ENCODE measurements at places on chromosomes 11 and 22. TPM values are rescaled to one million over a fixed set of nuclear protein-coding genes. Genes with fewer than 3 reads are reported as not detected.

DNA sequence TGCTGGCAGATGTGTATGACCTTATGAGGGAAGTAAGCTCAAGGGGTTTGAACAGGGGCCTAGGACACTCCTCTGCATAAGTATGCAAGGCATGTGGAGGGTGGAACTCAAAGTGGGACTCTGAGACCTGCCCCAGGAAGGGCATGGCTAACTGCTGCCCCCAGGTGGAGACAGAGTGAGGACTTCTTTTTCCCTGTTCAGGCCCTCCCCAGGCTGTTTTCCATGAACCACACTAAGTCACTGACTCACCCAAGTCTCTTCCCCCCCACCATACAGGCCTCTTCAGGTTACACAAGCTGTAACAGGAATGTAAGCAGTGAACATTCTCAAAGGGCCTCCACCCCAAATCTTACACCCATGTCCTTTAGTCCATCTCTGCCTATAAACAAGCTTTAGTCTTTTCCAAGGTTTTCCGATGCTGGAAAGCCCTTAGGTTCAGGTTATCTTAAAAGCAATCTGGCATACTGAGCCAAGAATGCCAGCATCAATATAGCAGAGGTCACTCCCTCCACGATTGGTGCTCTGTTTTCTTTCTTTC, 13.1 kb downstream of the EEF1G start:
- H3K27ac ChIP-seq: peak overlapping the region; percentile 95
- H3K4me3 ChIP-seq: peak overlapping the region; percentile 37
- peaks cover 62% of the 10 kb centered on the region for H3K4me1 ChIP-seq
- DNase-seq: peak; percentile 98
- H3K27me3 ChIP-seq: no peaks in the 10 kb centered on the region

The OR4D5 gene
- not detected for total RNA-seq

DNA sequence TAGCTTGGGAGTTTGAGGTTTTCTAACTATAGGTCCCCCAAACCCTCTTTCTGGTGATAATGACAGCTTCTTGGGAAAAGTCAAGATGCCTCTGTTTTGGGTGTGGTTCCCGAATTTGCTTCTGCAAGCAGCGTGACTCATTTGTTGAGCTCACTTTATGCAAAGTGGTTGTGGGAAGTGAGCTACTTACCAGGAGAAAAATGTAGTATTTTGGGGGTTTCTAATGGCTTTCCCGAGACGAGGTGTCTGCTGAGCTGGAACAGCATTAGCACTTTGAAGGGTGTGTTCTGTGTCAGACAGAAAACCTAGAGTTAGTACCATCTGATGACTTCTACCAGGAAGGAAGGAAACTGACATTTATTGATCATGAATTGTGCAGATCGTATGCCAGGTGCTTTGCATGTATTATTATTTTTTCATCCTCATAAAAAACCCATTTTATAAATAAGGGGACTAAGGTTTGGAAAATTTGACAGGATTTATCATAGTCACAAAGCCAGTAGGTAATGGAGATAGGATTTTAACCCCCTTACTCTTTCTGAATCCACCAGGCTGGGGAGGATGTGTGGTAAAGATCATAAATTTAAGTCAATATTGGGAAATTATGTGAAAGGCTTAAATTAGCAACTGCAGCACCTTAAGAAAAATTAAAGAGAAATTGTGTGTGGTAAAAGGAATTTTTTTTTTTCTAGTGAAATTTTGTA, 108.8 kb upstream of the CD44 start:
- H3K4me1 ChIP-seq: no peaks in the 10 kb centered on the region
- no peak overlapping the region for H3K27ac ChIP-seq
- H3K27me3 ChIP-seq: no peaks in the 10 kb centered on the region
- no peak overlapping the region for H3K4me3 ChIP-seq
- peak; percentile 20 for DNase-seq
- no peaks in the 10 kb centered on the region for H3K36me3 ChIP-seq

The PPARA gene
- total RNA-seq: 12.6 TPM

The TBX1 gene
- total RNA-seq: 0.23 TPM

The RASSF7 gene
- 59.1 TPM for total RNA-seq

GRCh38 chr11:19344661-19345518, 104.1 kb upstream of the E2F8 start:
- peak; percentile 90 for DNase-seq
- no peaks in the 10 kb centered on the region for H3K36me3 ChIP-seq
- H3K27ac ChIP-seq: no peak overlapping the region

The HBD gene
- not detected for total RNA-seq

- H3K27me3 ChIP-seq: no peaks in the 10 kb centered on the region
- no peaks in the 10 kb centered on the region for H3K4me1 ChIP-seq
- no peak overlapping the region for H3K4me3 ChIP-seq
- DNase-seq: no peak
- H3K27ac ChIP-seq: no peak overlapping the region
- H3K36me3 ChIP-seq: no peaks in the 10 kb centered on the region
Measured at GRCh38 chr11:12469451-12469850, 92.1 kb downstream of the PARVA start.

GRCh38 chr11:1548221-1549070, 23.6 kb downstream of the DUSP8 start:
- no peak overlapping the region for H3K27ac ChIP-seq
- H3K27me3 ChIP-seq: peaks cover 54% of the 10 kb centered on the region
- DNase-seq: peak; percentile 76
- peak overlapping the region; percentile 60 for H3K4me3 ChIP-seq

- H3K4me3 ChIP-seq: no peak overlapping the region
- no peaks in the 10 kb centered on the region for H3K36me3 ChIP-seq
- H3K4me1 ChIP-seq: peaks cover 46% of the 10 kb centered on the region
Measured at GRCh38 chr11:129208863-129209262, 16.7 kb upstream of the ARHGAP32 start.

The DAGLA gene
- total RNA-seq: 1.3 TPM

The HBB gene
- total RNA-seq: not detected

The CREB3L1 gene
- total RNA-seq: 4.5 TPM

The TTC36 gene
- 1.0 TPM for total RNA-seq

The ELF5 gene
- not detected for total RNA-seq

The TPST2 gene
- 106 TPM for total RNA-seq

- H3K36me3 ChIP-seq: no peaks in the 10 kb centered on the region
- H3K27ac ChIP-seq: no peak overlapping the region
- DNase-seq: no peak
- no peak overlapping the region for H3K4me3 ChIP-seq
- no peaks in the 10 kb centered on the region for H3K27me3 ChIP-seq
Measured at GRCh38 chr22:48438800-48439559, 1388.7 kb downstream of the BRD1 start.

The DLG2 gene
- 19.8 TPM for total RNA-seq

The OR52I2 gene
- not detected for total RNA-seq

- no peaks in the 10 kb centered on the region for H3K36me3 ChIP-seq
- DNase-seq: peak; percentile 53
- no peak overlapping the region for H3K27ac ChIP-seq
- H3K4me3 ChIP-seq: no peak overlapping the region
- no peaks in the 10 kb centered on the region for H3K27me3 ChIP-seq
- H3K4me1 ChIP-seq: no peaks in the 10 kb centered on the region
Measured at GRCh38 chr11:496834-497564, 10.0 kb downstream of the RNH1 start.

GRCh38 chr11:20172721-20173447, 12.6 kb upstream of the DBX1 start:
- no peaks in the 10 kb centered on the region for H3K36me3 ChIP-seq
- no peaks in the 10 kb centered on the region for H3K4me1 ChIP-seq
- no peak overlapping the region for H3K4me3 ChIP-seq
- no peak for DNase-seq
- no peak overlapping the region for H3K27ac ChIP-seq

GRCh38 chr11:17985517-17985916, 27.3 kb downstream of the SERGEF start:
- H3K27me3 ChIP-seq: no peaks in the 10 kb centered on the region
- H3K4me3 ChIP-seq: no peak overlapping the region
- 0 out of 2 replicates have a peak, but pooled peaks cover 8% of the 10 kb centered on the region for H3K36me3 ChIP-seq

DNA sequence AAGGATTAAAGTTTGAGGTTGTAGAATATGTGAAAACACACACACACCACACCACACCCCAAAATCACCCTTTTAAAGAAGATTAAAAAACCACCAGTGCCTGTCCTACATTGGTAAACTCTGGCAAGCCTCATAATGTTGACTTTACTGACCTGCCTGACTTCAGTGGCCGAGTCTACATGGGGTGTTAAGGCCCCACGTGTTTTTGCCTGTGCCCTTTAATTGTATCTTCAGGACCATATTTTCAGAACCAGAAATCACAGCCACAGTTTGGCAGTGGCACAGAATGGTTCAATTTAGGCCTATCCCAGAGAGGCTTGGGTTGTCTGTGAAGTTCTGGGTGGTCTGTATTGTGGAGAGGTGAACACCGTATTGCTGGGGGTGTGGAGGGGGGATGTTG, 33.4 kb downstream of the ZBTB16 start:
- H3K4me3 ChIP-seq: no peak overlapping the region
- no peaks in the 10 kb centered on the region for H3K27me3 ChIP-seq
- H3K4me1 ChIP-seq: no peaks in the 10 kb centered on the region
- no peak overlapping the region for H3K27ac ChIP-seq
- DNase-seq: no peak

- peaks cover 14% of the 10 kb centered on the region for H3K27me3 ChIP-seq
- H3K36me3 ChIP-seq: 0 out of 2 replicates have a peak, but pooled peaks cover 8% of the 10 kb centered on the region
- no peak for DNase-seq
- H3K4me1 ChIP-seq: peaks cover 6% of the 10 kb centered on the region
- no peak overlapping the region for H3K27ac ChIP-seq
Measured at GRCh38 chr11:99920956-99921355, 766.1 kb upstream of the ARHGAP42 start.

DNA sequence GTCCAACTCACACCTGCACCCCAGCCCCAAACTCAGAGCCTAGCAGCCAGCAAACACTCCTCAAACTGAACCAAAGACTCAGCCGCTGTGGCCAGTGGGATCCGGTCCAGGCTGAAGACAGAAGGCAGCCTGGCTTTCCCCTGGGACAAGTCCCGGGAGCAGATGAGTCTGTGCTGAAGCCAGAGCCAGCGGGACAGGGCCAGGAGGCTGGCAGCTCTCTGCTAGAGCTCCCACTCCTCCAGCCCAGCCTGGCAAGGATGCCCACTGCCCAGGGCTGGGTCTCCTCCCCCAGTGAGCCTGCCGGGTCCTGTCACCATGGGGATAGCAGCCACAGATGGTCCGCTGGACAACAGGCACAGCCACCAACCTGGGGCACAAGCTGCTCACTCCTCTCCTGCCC, 42.9 kb upstream of the PRR5 start:
- H3K27ac ChIP-seq: no peak overlapping the region
- no peaks in the 10 kb centered on the region for H3K36me3 ChIP-seq
- no peaks in the 10 kb centered on the region for H3K4me1 ChIP-seq
- no peak for DNase-seq

The BUD13 gene
- total RNA-seq: 24.8 TPM

The RBMXL2 gene
- total RNA-seq: not detected

- H3K27ac ChIP-seq: no peak within 1 kb of the TSS
- peak; percentile 64 for DNase-seq
- peak within 1 kb of the TSS; percentile 71 for H3K4me3 ChIP-seq
- H3K4me1 ChIP-seq: peaks cover 5% of the 10 kb centered on the region
Measured at GRCh38 chr11:65780770-65781151, at the start of gene AP5B1. AP5B1 (minus strand) TSS chr11:65780976; CDS start chr11:65780591, 385 bp downstream.

- H3K36me3 ChIP-seq: peaks cover 3% of the 10 kb centered on the region
- no peak overlapping the region for H3K27ac ChIP-seq
- no peaks in the 10 kb centered on the region for H3K4me1 ChIP-seq
- DNase-seq: no peak
- no peaks in the 10 kb centered on the region for H3K27me3 ChIP-seq
Measured at GRCh38 chr11:129791515-129791914, 24.1 kb upstream of the TMEM45B start.

GRCh38 chr22:18068381-18068988, 9.3 kb upstream of the PEX26 start:
- no peaks in the 10 kb centered on the region for H3K4me1 ChIP-seq
- H3K36me3 ChIP-seq: no peaks in the 10 kb centered on the region
- H3K27me3 ChIP-seq: no peaks in the 10 kb centered on the region
- no peak overlapping the region for H3K27ac ChIP-seq

DNA sequence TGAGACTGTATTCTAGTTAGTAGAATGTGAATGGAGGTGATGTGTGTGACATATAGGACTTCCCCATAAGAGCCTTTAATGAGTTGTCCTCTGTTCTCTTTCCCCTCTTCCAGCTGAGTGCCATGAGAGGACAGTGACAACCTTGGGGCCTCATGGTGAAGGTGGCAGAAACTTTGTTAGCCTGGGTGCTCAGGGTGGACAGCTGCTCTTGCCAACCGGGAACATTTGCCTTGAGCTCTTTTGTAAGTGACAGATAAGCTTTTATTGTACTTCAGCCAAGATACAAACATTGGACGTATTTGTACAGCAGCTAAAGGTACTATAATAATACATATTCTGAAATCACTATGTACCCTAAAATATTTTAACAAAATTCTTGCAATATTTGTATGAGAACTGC, 33.0 kb upstream of the PLET1 start:
- no peaks in the 10 kb centered on the region for H3K36me3 ChIP-seq
- DNase-seq: no peak
- H3K27ac ChIP-seq: no peak overlapping the region
- H3K4me1 ChIP-seq: 0 out of 2 replicates have a peak, but pooled peaks cover 5% of the 10 kb centered on the region
- H3K4me3 ChIP-seq: no peak overlapping the region
- H3K27me3 ChIP-seq: peaks cover 25% of the 10 kb centered on the region

- no peaks in the 10 kb centered on the region for H3K36me3 ChIP-seq
- no peak overlapping the region for H3K4me3 ChIP-seq
- H3K4me1 ChIP-seq: peaks cover 6% of the 10 kb centered on the region
- H3K27ac ChIP-seq: no peak overlapping the region
- peak; percentile 50 for DNase-seq
Measured at GRCh38 chr11:11786771-11787170, 55.0 kb upstream of the USP47 start.

The ZNF214 gene
- 4.3 TPM for total RNA-seq

The OR52E8 gene
- not detected for total RNA-seq

GRCh38 chr22:31962387-31963125, 18.2 kb downstream of the YWHAH start:
- no peak for DNase-seq
- H3K4me3 ChIP-seq: no peak overlapping the region
- H3K27ac ChIP-seq: no peak overlapping the region
- H3K36me3 ChIP-seq: no peaks in the 10 kb centered on the region
- H3K4me1 ChIP-seq: peaks cover 17% of the 10 kb centered on the region

DNA sequence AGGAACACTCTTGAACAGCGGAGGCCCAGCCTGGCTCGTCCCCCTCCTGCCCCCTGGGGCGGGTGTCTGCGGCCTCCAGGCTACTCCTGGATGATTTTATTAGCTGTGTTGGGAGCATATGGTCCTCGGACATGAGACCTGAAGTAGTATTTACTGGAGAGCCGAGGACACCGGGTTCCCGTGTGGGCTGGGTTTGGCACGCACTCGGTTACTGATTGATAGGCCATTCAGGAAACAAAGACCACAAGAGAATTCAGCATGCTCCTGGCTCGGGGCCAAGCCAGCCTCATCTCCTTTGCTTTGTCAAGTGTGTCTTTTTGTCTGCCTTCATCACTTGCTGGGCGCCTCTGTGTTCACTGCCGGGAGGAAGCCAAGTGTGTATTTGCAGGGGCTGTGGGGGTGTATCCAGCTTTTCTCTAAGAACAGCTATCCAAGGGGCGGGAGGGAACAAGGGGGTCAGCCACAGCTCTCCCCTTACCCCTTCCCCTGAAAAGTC, 9.7 kb downstream of the FXYD2 start:
- no peaks in the 10 kb centered on the region for H3K36me3 ChIP-seq
- H3K27me3 ChIP-seq: no peaks in the 10 kb centered on the region
- no peak overlapping the region for H3K27ac ChIP-seq
- no peak overlapping the region for H3K4me3 ChIP-seq
- DNase-seq: no peak
- peaks cover 10% of the 10 kb centered on the region for H3K4me1 ChIP-seq

GRCh38 chr11:122852074-122852795, 13.9 kb downstream of the CRTAM start:
- H3K27ac ChIP-seq: no peak overlapping the region
- no peaks in the 10 kb centered on the region for H3K27me3 ChIP-seq
- no peak for DNase-seq
- H3K4me3 ChIP-seq: no peak overlapping the region
- no peaks in the 10 kb centered on the region for H3K36me3 ChIP-seq

The GALNT18 gene
- total RNA-seq: 12.2 TPM
